ENCODE measurements at places on chromosomes 13 and 19.

GRCh38 chr13:114304346-114305034 lies 9.8 kb upstream of the CHAMP1 start:
- DNase-seq, result no peak

GRCh38 chr19:36604656-36605100 lies 435 bp upstream of the ZNF382 start:
- DNase-seq, result peak; percentile 88

DNA sequence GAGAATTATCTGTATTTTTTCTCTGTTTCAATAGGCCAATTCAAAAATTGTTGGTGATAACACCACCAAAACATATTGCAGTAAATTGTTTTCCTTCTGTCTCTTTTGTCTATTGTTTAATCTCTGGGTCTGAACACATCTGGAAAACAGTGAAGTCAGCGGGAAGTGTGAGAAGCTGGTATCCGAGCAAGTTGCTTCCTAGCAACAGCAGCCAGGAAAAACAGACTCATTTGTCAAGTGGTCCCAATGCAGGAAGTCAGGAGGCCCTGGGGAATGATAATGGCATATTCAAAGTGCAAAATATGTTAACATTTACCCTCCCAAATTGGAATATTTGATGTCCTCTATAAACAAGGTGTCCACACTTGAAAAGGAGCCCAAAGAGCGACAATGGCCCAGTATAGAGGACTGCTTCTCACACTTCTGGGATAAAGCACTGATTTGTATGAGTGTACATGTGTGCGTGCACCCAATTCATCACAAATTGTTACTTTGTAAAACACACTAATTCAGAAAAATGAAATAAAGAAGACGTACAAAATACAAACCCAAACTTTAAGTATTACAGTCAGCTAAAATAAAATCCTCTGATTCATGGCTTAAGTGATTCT lies 515.0 kb downstream of the TBC1D4 start:
- no peak for DNase-seq

DNA sequence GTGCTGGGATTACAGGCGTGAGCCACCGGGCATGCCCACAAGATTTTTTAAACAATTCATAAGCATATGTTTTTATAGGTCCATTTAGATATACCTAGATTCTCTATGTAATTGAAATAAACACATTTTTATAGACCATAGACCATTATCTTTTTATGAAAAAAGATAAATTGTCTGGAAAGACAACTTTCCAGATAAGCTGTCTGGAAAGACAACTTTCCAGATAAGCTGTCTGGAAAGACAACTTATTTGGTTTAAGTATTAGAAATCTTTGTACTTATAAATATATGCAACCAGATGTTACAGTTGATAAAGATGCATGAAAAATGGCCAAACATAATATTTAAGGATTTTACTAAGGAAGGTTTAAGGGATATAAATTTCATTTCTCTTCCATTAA lies 538.5 kb downstream of the GPC6 start:
- no peak for DNase-seq

DNA sequence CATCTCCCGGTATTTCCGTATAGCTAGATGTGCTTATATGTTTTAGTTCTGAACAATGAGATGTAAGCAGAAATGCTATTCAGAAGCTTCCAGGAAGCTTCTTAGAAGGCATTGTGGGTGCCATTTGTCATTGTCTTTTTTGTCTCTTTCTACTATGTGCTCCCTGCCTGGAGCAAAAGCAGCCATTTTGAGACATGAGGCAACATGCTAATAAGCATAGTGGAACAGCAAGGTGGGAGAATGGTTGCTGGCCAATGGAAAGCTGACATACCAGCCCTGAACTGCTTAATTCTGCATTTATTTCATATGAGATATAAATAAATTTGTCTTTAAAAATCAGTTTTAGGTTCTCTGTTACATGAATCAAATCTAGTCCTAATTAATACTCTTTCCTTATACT lies 299.7 kb downstream of the LMO7 start:
- DNase-seq, result no peak

DNA sequence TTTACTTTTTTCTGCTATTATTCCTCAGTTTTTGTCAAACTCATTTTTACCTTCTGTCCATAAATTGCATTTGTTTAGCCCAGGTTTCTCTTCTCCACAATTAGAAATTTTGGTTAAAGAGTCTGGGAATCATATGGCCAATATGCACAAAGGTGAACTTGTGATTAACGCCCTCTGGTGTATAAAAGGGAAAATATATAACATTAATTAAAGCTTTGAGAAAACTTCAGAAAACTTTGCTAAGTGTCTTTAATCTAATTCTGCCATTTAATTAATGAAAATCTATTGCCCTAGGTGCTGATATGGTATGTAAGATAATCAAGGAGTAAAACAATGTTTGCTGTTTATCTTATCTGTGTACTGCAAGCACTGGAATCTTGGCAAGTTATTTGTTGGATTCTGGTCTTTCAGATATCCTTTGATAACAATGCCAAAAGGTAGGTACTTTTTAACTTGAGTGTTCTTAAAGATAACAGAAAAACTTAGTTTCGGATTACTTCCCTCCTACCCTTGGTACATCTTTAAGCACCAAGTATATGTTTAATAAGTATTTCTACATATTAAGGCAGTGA lies 402.6 kb downstream of the SUCLA2 start:
- no peak for DNase-seq

DNA sequence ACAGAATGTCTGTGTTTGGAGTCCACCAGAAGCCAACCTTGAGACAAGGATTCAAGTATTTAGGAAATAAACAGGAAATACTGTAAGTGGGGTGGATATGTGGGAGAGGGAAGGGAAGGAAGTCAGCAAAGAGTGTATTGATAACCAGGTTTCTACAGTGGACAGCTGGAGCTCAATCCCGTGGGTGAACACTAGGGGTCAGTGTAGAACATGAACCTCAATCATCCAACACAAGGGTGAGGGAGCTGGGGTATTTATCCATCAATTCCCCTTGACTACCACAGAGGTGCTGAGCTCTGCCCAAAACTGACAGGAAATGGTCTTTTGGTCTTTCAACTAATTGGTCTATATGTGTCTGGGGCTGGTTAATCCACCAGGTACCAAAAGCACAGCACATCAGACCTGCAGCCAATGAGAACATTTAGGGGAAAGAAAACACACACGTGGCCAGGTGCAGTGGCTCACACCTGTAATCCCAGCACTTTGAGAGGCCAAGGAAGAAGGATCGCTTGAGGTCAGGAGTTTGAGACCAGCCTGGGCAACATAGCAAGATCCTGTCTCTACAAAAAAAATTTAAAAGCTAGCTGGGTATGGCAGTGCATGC lies 5.6 kb upstream of the SYDE1 start:
- peak; percentile 37 for DNase-seq

- DNase-seq, result no peak
Observed at GRCh38 chr13:66984241-66984640, 245.9 kb downstream of the PCDH9 start.

GRCh38 chr13:28246891-28247290 lies 108.5 kb downstream of the PAN3 start:
- DNase-seq, result no peak

DNA sequence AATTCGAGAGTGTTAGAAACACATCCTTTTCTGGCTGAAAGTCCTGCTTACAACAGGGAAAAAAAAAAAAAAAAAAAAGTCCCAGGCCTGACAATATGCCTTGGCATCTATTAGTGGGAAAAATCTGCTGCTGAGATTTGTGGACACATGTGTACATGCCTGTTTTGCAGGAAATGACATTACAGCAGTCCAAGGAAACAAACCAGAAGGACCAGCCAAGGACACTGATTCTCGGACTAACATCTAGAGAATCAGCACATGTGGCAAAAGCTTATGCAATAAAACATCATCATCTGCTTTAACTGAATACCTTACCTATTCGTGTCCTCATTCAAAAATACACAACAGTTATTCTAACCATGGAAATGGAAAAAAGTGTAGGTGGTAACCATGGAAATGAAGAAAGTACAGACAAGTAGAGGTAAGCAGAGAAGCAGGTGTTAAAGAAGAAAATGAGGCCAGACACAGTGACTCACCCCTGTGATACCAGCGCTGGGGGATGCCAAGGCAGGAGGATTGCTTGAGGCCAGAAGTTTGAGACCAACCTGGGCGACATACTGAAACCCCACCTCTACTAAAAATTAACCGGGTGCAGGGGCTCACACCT lies 9.4 kb upstream of the DPY19L3 start:
- no peak for DNase-seq

- DNase-seq, result no peak
Observed at GRCh38 chr13:101661839-101662238, 209.4 kb downstream of the ITGBL1 start.
